Activated T-cell treated with anti-CD3 and anti-CD28 coated beads for 4 hours (primary cell): ENCODE measurements at places on chromosomes 4 and X.

DNA sequence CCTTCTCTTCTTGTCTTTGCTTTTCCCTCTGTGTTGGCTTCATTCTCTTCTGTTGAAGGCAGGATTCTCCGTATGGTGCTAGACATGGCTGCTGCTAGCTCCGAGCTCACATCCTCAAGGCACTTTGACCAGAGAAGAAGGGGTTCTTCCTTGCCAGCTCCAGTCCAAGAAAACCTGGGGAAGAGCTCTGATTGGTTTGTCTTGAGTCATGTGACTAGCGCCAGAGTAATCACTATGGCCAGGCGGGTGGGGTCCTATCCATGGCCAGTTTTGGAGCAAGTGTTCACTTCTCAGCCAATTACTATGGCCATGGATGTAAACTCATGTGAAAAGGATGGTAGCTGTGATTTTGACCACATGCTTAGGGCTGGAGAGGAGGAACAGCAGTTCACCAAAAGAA, 74.2 kb downstream of the CT47B1 start:
- no peak for DNase-seq

DNA sequence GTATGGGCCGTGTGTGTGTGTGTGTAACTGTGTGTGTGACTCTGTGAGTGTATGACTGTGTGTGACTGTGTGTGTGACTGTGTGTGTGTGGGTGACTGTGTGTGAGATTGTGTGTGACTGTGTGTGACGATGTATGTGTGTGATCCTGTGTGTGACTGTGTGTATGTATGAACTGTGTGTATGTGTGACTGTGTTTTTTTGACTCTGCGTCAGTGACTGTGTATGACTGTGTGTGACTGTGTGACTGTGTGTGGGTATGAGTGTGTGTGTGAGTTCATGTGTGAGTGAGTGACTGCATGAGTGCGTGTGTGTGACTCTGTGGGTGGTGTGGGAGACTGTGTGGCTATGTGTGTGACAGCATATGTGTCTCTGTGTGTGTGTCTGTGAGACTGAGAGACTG, 81.8 kb downstream of the ZNF718 start:
- DNase-seq, result no peak

DNA sequence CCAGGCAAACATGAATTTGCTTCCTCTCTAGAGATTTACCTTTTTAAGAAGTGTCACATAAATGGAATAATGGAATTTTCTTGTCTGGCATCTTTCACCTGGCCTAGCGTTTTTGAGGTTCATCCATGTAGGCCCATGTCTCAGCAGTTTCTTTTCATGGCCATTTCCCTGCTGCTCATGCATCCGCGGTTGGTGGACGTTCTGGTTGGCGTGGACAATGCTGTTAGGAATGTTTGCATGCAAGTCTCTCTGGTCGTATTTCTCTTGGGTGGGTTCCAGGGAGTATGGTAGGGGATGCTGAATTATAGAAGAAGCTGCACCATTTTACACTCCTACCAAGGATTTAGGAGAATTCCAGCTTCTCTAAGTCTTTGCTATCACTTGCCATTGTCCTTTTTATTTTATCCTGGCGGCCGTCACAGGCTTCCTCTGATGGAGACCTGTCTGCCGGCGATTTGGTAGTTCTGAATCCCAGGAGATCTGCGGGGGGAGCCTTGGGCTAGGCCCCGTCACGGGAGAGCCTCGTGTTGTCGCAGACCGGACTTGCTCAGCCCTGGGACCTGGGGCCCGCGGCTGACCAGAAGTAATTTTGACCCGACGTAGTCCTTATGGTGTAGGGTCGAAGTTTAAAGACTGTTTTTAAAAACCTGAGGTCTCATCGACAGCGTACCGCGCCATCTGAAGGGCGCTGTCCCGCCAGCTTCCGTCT, 56.9 kb upstream of the TADA2B start:
- DNase-seq, result no peak

DNA sequence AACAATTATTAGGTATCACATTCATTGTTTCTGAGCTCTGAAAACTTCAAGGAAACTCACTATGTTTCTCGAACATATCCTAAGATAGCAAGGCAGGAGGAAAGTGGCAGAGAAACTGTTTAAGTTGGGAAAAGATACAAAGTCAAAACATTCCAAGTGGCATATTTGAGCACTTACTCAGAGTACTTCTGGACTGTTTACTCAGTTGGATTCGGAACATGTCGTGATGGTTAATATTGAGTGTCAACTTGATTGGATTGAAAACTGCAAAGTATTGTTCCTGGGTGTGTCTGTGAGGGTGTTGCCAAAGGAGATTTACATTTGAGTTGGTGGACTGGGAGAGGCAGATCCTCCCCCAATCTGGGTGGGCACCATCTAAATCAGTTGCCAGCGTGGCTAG, 298.3 kb downstream of the IL1RAPL2 start:
- DNase-seq, result no peak

GRCh38 chrX:16491461-16491860, 158.5 kb upstream of the S100G start:
- DNase-seq, result no peak

GRCh38 chr4:6732441-6733357, 16.7 kb downstream of the BLOC1S4 start:
- DNase-seq, result no peak

- no peak for DNase-seq
Measured at GRCh38 chr4:182593864-182594263, 323.3 kb downstream of the DCTD start.

- no peak for DNase-seq
Measured at GRCh38 chrX:6460893-6461490, 73.9 kb downstream of the VCX3A start.

- DNase-seq, result no peak
Measured at GRCh38 chrX:30349946-30350345, 40.8 kb upstream of the NR0B1 start.

DNA sequence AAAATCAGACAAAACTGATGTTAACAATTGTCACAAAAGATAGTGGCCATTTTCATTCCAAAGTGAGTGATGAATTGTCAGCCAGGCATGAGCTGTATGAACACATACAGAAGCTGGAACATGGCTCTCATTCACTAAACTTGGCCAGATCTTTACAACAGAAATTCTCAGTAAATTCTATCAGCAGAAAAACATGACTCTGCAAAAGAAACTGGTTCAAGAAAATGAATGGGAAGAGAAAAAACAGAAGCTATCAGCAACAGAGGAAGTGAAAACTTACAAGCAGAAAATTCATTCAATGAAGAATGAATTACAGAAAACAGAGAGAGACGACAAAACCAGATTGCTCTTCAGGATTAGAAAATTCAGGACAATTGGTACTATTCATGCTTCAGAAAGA, 249.6 kb downstream of the COL25A1 start:
- no peak for DNase-seq

GRCh38 chr4:15479089-15479912, 9.6 kb downstream of the CC2D2A start:
- no peak for DNase-seq

DNA sequence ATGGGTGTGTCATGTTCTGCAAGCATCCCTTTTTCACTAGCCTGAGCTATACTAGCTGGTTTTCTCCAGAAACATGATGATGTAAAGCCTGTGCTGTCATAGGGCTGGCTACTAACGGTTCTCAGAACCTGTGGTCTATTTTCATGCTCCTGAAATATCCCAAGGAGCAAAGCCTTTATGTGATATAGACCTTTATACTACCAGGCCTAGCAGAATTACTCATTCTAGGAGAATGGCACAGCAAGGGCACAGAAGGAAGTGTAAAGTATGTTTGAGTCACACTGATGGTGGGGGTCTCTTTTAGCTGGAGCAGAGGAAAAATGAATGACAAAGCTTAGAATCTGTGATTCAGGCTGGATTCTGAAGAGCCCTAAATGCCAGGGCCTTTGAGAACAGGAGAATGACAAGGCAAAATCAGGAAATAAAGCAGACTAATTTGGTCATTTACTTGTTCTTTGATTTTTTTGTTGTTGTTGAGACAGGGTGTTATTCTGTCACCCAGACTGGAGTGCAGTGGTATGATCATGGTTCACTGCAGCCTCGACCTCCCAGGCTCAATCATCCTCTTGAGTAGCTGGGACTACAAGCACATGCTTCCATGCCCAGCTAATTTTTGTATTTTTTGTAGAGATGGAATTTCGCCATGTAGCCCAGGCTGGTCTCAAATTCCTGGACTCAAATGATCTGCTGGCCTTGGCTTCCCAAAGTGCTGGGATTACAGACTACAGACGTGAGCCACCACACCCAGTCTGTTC, 11.8 kb downstream of the TCEAL1 start:
- DNase-seq, result no peak

DNA sequence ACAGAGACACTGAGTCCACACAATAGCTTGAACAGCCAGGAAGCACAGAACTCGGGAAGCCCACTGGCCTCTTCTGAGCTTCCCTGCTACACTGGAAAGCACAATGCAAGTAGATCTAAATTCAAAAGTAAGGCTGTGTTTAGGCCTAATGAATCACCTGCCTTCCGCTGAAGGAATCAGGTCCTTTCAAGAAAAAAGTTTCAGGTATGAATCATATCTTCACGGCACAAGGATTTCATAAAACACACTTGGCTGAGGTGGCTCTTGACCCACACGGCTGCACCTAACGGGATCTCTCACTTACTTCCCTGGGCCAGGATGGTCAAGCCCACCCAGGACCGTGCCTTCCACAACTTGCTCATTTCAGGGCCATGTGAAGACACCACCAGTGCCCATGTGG, 59.3 kb downstream of the IRF2 start:
- DNase-seq, result no peak

DNA sequence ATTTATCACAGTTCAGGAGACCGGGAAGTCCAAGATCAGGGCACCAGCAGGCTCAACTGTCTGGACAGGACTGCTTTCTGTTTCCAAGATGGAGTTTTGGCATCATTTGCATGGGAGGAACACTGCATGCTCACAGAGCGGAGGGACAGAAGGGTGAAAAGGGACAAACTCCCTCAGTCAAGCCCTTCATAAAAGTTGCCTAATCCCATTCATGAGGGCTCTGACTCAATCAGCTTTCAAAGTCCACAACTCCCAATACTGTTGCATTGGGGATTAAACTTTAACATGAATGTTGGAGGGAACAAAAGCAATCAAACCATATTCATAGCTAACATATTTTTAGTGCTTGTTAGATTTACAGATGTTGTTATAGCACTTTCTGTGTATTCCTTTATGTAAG, 158.9 kb upstream of the MAD2L1 start:
- DNase-seq, result no peak

GRCh38 chr4:7987148-7987989, 47.7 kb upstream of the AFAP1 start:
- DNase-seq, result peak; percentile 76

DNA sequence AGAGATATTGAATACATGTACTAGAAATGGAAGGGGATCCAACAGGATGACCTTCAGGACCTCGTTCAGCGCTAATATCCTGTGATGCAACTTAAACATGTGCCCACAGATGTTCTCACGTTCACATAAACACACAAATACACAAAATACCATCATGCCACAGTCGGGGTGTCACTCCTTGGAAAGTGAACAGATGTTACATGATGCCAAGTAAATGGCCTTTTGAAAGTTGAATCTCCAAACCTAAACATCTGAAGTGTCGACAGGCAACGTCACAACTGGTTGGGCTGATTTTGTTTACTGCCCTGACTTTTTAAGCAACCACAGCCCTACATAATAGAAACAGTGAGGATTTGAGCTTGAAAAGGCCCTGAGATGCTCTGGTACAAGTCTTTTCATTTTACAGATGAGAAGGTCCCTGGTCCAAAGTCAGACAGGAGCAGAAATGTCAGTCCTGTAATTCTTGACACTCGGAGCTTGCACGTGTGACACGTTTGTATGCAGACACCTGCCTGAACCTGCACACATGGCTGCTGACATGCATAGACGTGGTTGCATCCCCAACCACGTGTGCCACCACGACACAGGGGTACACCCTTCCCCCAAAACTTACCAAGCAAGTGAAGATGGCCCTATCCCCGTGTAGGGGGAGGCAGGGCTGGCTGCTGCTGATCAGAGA, 23.5 kb upstream of the BCORL1 start:
- no peak for DNase-seq

DNA sequence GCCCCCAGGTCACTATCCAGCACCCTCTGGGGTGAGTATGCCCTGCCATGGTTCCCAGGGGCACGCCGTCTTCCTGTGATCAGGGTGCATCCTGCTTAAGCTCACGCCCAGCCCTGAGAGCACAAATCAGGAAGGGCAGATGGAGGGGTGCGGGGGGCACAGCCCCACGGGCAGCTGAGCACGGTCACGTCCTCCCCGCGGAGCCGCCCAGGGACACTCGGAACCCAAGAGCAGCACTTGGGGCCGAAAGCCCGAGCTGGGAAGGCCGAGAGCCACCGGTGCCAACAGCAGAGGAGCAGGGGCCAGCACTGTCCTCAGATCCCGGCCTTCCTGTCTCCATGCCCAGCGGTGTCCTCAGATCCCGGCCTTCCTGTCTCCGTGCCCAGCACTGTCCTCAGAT, 21.5 kb downstream of the NELFA start:
- DNase-seq, result no peak

- no peak for DNase-seq
Measured at GRCh38 chr4:33959519-33959918, 2284.8 kb downstream of the ARAP2 start.

DNA sequence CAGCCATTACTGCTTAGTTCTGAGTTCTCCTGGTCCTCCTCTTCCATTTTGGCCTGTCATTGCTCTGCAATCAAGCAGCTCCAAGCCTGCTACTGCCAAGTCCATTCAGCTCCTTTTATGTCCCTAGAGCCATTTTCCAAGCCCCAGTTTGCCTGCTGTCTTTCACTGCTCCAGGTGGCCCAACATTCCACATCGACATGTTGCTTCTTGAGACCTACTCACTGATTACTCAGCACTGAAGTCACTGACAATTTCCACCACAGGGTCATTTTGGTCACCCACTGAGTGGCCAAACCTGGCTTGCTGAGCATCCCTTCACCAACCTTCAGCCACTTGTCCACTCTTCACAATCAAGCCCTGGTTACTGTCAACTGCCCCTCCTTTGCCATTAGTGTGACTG, 27.2 kb downstream of the LRIT3 start:
- DNase-seq, result no peak

- DNase-seq, result no peak
Measured at GRCh38 chr4:76571274-76571673, 136.2 kb downstream of the SHROOM3 start.

GRCh38 chr4:145230726-145231125, 50.3 kb upstream of the OTUD4 start:
- no peak for DNase-seq

DNA sequence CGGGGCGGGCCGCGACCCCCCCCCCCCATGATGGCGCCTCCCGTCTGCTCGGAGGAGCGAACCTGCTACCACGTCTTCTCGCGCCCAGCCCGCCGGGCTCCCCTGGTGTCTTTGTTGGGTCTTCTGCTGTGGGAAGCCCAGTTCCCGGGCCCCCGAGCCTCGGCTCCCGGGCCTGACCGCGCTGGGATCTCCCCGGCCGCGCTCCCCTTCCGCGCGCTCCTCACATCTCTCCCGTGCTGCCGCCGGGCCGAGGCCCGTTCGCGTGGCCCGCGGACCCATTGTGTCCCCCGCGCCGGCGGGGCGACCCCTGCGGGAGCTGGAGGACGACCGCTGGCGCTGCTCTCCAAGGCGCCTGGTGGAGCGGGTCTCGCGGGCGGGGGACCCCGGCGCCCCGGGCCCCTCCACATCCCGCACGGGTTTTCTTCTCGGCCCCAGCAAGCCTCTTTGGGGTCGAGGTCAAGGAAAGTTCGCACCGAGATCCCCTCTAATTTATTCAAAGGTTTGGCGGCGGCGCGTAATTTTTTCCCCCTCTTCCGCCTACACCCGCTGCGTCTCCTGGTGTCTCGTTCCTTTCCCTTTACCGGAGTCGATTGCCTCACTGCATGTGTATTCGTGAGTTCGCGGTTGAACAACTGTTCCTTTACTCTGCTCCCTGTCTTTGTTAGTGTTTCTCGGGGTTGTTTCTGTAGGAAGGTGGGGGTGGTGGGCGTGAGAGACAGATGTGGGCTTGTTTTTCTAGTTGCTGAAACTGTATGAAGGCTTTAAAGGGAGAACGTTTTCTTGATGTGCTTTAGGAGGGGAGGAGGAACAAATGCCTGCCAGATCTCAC, 770 bp downstream of the SMAD1 start:
- peak; percentile 70 for DNase-seq
